ENCODE measurements at places on chromosomes 13 and 19.

DNA sequence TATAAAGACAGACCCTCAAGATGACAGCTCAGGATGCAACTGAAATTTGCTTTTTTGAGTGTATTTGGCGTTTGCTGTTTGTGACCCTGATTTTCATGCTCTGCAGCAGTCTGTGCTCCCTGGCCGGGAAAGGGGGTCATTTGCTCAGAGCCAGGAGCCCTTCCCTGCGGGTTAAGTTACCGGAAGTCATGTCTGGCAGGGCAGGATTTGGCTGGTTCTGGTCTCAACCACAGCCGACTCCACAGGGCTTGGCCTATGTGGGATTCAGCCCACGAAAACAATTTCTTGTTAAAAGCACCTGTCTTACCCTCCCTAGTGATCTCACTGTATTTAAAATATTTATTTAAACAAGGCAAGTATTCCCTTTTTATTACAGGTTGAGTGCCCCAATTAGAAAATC, 22.6 kb downstream of the MCF2L start:
- DNase-seq: no peak

DNA sequence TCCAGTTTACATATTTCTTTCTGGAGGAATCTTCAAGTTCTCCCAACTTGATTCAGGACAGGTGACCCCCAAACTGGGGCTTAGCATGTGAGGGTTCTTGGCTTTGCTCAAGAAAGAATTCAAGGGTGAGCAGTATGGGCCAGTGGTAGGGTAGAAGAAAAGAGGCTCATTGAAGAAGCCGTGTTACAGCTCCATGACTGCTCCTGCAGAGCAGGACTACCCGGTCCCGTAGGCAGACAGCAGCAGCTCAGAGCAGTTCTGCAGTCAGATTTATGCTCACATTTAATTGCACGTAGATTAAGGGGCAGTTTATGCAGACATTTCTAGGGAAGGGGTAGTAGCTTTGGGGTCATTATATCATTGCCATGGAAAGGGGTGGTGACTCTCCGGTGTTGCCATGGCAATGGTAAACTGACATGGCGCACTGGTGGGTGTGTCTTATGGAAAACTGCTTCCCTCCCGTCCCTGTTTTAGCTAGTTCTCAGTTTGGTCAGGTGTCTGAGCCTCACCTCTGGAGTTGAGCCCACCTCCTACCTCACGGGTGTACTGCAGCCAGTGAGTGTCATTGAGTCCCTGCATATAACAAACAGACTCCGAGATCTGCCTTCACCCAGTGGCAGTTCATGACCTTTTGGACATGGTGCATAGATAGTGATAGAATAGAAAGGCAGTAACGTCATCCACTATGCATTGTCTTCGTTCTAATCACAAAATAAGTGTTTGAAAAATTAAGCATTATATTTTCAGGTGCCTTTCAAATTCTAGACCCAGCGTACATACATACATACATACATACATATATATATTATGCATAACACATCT, 16.0 kb upstream of the ZNF792 start:
- DNase-seq: no peak

GRCh38 chr13:44117816-44118215, 238.1 kb downstream of the LACC1 start:
- no peak for DNase-seq

GRCh38 chr19:29815231-29815630, 3.4 kb downstream of the CCNE1 start:
- DNase-seq: no peak

- no peak for DNase-seq
Observed at GRCh38 chr19:11699931-11700794, 38.6 kb downstream of the ZNF823 start.

GRCh38 chr13:21150013-21150412, 26.3 kb downstream of the SKA3 start:
- no peak for DNase-seq

DNA sequence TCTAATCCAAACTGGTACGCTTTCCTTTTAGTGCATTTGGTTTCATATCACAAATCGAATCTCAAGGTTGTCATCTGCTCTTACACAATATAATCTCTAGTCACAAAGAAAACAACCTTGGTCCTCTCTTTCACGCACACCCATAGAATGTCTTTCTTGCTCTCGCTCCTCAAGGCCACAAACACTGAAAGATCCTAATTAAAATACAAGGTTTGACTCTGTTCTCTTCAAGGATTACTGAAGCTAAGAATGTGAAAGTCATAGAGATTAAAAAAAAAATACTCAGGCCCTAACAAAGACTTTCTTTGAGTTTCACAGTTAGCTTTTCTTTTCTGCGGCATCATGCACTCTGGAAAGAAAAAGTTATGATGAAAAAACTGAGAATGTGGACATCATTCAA, 891.5 kb downstream of the EFNB2 start:
- DNase-seq: no peak

- peak; percentile 8 for DNase-seq
Observed at GRCh38 chr13:78102121-78102677, 183.6 kb upstream of the EDNRB start.

DNA sequence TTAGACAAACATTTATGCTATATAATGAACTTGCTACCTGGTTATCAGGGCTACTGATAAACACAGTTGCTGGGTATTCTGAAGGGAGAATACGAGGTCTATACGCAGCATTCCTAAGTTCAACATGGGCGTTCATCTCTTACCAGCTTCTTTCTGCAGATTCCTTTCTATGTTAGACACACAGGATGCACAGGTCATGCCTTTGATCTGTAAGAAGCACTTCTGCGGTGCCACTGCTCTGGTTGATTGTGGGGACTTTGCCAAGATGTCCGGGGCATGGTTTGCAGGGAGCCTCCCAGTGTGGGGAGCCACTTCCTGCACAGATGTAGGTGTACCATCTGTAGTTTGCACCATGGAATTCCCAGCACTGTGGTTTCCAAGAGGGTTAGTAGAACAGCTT, 40.9 kb downstream of the ATP7B start:
- DNase-seq: no peak

DNA sequence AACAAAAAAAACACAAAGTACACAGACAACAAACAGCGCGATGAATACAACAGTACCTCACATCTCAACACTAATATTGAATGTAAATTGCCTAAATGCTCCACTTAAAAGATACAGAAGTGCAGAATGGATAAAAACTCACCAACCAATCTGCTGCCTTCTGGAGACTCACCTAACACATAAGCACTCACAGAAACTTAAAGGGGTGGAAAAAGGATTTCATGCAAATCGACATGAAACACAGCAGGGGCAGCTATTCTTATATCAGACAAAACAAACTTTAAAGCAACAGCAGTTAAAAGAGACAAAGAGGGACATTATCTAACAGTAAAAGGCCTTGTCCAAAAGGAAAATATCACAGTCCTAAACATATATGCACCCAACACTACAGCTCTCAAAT, 209.5 kb downstream of the ABCC4 start:
- DNase-seq: no peak

DNA sequence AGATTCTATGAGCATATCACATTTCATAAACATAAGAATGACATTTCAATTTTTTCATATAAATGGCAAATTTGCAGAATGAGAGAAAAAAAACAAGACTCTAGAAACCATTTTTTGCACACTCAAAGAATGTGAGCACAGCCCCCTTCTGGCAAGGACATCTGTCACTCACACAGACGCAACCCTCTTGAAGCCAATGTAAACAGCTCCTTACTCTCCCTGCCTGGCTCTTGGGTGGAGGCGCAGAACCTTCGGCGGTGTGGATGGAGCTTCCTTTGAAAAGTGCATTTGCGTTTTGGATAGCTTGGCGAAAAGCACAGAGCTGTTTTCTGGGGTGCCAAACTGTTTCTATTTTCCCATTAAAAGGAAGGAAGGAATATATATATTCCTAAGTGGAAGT, 367.6 kb upstream of the TSHZ3 start:
- no peak for DNase-seq

- no peak for DNase-seq
Observed at GRCh38 chr13:67557642-67558241, 327.6 kb upstream of the PCDH9 start.

DNA sequence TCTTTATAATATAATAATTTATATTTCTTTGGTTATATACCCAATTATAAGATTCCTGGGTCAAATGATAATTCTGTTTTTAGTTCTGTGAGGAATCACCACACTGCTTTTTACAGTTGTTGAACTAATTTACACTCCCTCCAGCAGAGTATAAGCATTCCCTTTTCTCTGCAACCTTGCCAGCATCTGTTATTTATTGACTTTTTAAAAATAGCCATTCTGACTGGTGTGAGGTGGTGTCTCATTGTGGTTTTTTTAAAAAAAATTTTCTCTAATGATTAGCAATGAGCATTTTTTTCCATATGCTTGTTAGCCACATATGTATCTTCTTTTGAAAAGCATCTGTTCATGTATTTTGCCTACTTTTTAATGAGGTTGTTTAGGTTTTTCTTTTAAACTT, 122.2 kb downstream of the ZNF486 start:
- DNase-seq: no peak

- DNase-seq: no peak
Observed at GRCh38 chr19:50830266-50831025, 2.9 kb downstream of the KLK15 start.

- no peak for DNase-seq
Observed at GRCh38 chr19:15248106-15248505, 15.9 kb upstream of the EPHX3 start.

DNA sequence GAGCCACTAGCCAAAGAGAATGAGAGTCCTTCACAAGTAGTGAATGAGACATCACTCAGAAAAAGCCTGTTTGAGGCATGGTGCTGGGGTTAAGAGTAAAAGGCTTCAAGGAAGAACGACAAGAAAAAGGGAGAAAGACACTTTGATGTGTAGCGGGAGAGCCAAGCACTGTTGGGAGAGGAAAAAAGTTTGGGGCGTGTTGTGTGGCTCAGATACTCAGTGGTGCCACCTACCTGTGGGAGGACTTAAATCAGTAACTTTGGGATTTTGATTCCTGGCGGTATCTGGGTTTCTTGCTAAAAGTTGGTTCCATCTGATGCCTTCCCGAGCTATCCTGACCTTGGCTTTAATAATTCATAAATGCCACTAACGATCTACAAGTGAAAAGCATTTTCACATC, 12.3 kb downstream of the ELSPBP1 start:
- DNase-seq: no peak

- no peak for DNase-seq
Observed at GRCh38 chr19:38710928-38711725, 33.1 kb downstream of the CAPN12 start.
